ENCODE measurements at places on chromosomes 1 and 21. TPM values are rescaled to one million over a fixed set of nuclear protein-coding genes. Genes with fewer than 3 reads are reported as not detected.

DNA sequence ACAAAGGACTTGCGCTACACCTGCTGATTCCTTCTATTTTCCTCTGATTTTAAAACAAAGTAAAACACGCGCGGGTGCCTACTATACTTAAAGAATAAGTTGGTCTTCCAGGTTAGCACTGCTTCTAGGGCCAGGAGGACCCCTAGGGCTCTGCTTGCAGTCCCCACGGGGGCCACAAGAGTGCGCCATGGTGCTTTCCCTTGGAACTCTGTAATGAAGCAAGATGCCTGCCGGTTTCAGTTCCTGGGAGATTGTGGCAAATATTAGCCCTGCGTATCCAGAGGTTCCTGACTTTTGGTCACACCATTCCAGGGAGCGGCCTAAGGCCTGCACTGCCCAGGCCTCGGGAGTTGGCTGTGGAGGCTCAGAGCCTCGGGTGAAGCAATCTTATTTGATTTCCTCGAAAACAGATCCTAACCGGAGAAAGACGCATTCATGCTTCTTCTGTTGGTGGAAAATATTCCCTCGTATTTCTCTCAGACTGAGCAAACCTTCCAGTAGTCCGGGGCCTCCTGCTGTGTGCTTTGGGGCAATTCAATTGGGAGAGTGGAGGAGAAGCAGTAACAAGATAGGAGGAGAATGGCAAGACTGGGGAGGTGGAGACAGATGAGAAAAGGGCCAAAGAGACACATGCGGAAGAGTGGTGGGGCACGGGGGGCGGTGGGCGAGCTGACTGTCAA, 25.3 kb downstream of the ADAM30 start:
- peak; percentile 82 for DNase-seq

DNAI4 gene
- 5.1 TPM for total RNA-seq

GRCh38 chr21:44792702-44793591, 8.7 kb downstream of the UBE2G2 start:
- DNase-seq = peak; percentile 72

DNA sequence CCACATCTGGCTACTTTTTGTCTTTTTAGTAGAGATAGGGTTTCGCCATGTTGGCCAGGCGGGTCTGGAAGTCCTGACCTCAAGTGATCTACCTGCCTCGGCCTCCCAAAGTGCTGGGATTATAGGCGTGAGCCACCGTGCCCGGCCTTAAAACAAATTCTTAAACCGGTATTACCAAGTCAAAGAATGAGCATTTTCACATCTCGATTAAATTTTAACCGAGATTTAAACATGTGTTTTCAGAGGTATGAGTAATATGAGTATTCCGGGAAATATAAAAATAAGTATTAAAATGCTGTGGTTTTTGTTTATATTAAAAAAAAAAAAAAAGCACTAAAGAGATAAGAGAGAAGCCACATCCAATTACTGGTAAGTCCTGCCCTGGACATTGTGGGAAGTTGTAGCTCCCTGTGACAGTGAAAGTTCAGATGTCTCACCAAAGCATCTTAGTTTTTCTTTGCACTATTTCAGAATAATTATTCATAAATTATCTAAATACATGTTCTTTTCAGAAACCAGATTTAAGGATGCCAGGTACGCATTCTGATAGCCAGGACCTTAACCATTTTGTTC, 24.9 kb downstream of the ZNF281 start:
- DNase-seq = no peak

LCE3E gene
- total RNA-seq = not detected

DNA sequence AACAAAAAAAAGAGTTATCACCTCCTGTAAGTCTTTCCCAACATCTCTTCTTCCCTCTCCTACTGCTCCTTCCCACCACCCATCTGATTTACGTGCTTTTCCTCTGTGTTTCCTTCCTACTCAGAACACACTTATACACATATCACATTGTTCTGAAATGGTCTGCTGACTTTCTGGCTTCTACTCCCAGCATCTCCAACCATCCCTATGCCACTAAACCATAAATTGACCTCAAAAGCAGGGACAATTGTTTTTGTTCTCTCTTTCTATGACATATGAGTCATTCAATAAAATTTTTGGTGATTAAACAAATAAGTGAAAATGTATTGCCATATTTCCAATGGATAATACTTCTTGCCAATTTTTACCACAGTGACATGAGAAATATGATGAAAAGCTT, 8.2 kb downstream of the GOLPH3L start:
- DNase-seq = no peak

DNA sequence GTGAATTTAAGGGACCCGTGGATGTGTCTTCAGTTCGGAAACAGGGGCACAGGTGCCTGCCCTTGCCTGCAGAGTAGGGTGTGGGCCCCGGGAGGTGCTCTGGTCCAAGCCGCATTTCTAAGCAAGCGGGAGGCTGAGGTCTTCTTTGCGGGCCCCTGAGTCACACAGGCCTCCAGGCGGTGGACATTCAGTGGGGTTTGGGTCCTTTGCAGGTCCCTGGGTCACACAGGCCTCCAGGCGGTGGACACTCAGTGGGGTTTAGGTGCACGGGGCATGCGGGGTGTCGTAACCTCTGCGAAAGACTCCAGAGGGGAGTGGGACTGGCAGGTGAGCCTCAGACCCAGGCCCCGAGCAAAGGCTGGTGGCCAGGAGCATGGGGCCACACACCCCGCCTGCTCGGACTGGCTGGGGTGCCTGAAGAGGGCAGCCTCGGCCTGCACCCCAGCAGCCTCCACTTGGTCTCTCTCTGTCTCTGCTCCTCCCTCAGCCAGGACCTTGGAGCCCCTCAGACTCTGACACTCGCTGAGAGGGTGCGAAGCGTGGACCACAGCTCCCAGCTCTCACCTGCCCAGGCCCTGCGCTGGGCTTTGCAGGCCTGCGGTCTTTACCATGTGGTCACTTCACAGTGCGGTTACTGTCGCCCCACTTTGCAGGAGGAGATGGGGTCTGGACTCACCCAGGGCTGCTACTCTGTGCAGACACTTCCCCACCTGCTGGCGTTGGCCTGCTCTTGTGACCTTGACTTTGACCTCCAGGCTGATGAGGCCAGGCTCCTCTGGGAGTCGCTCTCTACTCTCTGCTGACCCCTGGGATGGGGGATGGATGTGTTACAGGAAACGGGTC, 6.0 kb upstream of the AGPAT3 start:
- peak; percentile 46 for DNase-seq

- peak; percentile 88 for DNase-seq
These were observed at the start of gene SPATC1L for GRCh38 chr21:46183910-46184624. TSS of gene SPATC1L (minus strand) at chr21:46184459. CDS start at chr21:46182816, 1,643 bp downstream.

GRCh38 chr1:31663622-31664452, 19.2 kb upstream of the PEF1 start:
- peak; percentile 59 for DNase-seq

TEKT2 gene
- total RNA-seq = 1.8 TPM

GRCh38 chr21:39375446-39375845, 26.6 kb upstream of the HMGN1 start:
- no peak for DNase-seq

DNA sequence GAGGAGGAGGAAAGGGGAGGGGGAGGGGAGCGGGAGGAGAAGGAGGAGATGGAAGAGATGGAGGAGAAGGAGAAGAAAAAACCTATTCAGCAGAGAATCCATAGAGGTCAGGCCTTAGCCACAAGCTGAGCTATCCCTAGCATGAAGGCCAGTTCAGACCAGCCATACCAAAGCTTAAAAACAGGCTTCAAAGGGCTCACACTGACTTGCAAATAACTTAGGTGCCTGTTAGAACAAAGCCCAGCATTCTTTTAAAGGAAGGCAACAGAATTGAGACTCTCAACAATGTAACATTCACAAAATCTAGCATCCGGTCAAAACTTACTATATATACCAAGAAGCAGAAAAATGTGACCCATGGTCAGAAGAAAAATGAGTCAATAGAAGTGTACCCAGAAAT, 43.6 kb upstream of the IFFO2 start:
- DNase-seq = no peak

- DNase-seq = peak; percentile 16
These were observed 52.0 kb downstream of the OLIG1 start for GRCh38 chr21:33121715-33122475.

DNA sequence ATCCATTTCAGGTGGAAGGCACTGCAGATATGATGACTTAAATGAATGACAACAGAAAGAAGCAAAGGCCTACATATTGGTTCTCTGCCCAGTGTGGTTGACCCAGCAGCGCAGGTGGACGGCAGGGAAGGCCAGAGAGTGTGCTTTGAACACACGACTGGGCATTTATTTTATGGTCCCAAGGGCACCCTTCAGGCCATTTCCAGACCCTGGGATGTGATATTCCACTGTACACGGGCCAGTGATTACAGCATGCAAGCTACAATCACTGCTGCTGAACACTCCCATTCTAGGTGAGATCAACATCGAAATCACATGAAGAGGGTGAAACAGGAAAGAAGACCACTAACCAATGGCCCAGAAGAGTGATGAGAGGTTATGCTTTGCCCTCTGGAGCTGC, 33.8 kb downstream of the PCNX2 start:
- no peak for DNase-seq

CHAF1B gene
- 3.1 TPM for total RNA-seq

ADGRL4 gene
- 0.12 TPM for total RNA-seq

- DNase-seq = no peak
These were observed 5.8 kb downstream of the PFKL start for GRCh38 chr21:44305691-44306090.

DNA sequence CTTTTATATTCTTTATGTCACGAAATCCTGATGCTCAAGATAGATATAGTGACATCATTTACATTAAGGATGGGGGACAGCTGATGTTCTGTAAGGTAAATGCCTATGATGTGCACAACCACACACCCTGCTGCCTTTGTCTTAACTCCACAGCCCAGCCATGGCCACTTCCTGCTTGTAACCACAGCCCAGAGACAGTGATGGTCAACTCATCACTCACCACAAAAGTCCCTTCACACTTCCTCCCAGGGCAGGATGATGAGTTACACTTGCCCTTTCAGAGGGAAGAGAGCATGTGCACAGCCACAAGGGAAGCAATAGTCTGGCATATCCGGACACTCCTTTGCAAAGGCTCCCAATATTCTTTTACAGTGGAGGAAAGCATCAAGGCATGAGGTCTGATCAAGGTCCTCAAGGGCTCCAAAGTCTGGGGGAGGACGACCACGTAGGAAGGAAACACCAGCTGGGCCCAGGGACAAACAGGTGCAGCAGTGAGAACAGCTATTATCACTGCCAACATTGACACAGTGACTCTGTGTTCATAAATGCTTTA, 53.8 kb downstream of the PLPP3 start:
- DNase-seq = peak; percentile 14

DNA sequence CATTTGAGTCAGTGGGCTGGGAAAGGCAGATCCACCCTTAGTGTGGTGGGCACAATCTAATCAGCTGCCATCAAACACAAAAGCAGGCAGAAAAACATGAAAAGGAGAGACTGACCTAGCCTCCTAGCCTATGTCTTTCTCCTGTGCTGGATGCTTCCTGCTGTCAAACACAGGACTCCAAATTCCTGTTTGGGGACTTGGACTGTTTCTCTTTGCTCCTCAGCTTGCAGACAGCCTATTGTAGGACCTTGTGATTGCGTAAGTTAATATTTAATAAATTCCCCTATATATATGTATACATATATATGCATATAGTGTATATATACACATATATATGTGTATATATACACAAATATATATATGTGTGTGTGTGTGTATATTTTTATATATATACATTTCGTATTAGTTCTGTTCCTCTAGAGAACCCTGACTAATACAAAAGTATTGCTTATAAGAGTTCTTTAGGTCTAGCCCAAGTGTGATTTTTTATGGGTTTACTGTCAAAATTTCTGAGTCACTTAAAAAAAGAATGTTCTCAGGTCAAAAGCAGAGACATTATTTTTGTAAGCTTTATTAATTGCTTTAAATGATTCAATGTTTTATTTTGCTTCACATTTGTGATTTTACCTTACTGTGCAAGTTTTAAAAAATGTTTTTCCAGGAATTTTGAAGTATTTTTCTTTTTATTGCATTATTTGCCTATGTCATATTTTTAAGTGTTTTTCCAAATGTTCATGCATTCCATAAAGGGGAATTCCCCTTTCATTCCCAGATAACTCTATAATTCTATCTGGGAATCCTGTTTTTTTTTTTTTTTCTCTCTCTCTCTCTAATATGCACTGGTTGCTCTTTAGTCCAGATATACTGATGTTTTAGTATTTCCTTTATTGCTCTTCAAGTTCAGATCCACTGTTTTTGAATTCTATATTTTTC, 92.1 kb upstream of the ADAMTS5 start:
- no peak for DNase-seq

GRCh38 chr1:50488356-50488755, 65.1 kb upstream of the DMRTA2 start:
- DNase-seq = peak; percentile 48

GRCh38 chr1:154735804-154736168, 127.8 kb upstream of the ADAR start:
- peak; percentile 46 for DNase-seq

RPTN gene
- total RNA-seq = not detected

DNA sequence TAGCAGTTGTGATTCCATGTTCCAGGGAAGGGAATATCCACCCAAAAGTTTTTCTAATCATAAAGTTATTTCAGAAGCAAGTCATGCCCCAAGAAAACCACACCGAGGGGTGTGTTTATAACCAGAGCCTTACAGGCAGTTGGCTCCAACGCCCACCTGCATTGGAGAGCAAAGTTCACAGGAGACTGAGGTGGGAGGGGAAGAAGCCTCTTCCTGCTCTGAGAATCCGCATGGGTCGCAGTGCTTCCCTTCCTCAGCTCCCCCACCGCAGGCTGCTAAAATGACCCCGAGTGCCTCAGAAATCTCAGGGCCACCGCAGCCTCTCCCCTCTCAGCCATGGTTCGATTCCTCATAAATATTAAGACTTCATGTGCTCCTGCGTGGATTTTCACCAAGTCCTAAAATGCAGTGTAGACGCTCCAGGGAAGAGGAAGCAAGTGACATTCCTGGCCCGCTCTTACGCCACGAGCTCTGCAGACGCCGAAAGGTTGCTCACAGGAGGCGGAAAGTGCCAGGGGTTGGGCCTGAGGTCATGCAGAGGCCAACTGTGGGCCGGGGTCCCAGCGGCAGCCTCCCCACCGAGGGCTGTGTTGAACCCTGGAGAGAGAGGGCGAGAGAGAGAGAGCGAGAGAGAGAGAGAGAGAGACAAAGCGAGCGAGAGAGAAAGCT, 13.4 kb upstream of the SPSB1 start:
- DNase-seq = no peak

FCER1G gene
- total RNA-seq = not detected

IL19 gene
- total RNA-seq = not detected

SLC1A7 gene
- not detected for total RNA-seq

POMGNT1 gene
- total RNA-seq = 105 TPM
